BJ (cell line): ENCODE measurements at places on chromosomes 3 and 15. TPM values are rescaled to one million over a fixed set of nuclear protein-coding genes. Genes with fewer than 3 reads are reported as not detected.
A peak's percentile ranks its signal among the peaks of the same experiment; 100 is the strongest.

DNA sequence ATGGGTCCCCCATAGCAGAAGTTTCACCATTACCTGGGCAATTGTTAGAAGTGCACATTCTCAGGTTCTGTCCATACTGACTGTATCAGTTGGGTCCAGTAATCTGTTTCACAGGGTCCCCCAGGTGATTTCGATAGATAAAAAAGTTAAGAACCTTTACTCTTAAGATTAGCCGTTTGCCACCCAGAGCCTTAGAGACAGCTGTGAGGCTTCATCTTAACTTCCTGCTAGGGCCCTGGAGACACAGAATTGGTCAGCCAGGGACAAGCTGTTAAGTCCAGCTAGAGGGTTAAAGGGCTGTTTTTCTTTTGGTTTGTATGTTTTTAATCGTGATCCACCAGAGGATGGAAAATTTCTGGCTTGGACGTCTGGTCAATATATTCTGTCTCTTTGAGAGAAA is 6.7 kb downstream of the FAM162A start:
- no peak for DNase-seq

- DNase-seq: no peak
Measured at GRCh38 chr15:79292011-79292410, 9.5 kb downstream of the ANKRD34C start.

- peak; percentile 17 for DNase-seq
Measured at GRCh38 chr3:130014526-130014925, 40.0 kb downstream of the TRH start.

DNA sequence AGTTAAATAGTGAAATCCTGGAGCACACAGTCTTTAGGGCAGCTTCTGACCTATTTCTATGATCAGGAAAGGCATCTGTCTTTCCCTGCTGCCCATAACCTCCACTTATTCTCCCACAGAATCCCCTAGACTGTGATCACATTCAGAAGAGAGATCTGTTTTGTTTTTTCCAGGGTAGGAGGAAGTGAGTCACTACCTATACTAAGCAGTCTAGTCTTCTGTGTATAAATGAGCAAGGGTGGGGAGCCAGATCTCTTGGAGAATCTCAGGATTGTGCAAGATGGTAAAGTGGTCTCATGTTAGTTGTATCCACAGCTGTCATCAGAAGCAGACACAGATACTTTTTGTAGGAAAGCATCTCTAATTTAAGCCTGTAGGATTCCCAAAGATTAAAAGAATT is 11.8 kb upstream of the FBXO22 start:
- peak; percentile 61 for DNase-seq

DNA sequence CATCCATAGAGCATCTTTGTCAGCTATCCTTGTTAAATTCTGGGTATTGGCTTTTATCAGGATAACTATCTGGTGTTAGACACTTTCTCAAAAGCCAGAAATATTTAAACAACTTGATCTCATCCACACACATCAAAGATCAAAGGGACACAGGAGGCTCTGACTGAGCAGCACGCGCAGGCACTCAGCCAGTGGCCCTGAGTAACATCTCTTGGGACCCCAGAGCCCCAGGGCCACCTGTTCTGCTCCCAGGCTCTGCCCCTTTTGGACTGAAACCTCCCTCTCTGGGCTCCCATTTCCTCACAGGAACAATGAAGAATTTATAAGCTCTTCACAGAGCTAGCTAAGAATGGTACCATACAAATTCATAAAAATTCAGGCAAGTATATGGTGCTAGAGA is 16.1 kb downstream of the ATP10A start:
- no peak for DNase-seq

DNA sequence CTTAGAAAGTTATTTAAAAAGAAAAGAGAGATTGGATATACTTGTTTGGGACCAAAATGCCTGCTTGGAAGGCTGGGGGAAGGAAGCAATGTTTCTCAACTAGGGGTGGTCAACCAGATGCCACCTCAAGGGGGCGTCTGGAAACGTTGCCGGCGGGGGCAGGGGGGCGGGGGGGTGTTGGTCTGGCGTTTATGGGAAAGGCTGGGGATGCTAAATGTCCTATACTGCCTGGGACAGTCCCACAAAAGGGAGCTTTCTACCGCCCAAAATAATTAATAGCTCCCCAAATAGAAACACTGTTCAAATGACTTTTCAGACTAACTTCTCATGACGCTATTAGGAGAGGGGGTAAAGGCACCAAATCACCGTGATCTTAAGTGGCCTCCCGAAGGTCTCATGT is 2.2 kb downstream of the POLG start:
- DNase-seq: no peak

GRCh38 chr15:51579012-51579411 is 43.6 kb downstream of the DMXL2 start:
- no peak for DNase-seq

DNA sequence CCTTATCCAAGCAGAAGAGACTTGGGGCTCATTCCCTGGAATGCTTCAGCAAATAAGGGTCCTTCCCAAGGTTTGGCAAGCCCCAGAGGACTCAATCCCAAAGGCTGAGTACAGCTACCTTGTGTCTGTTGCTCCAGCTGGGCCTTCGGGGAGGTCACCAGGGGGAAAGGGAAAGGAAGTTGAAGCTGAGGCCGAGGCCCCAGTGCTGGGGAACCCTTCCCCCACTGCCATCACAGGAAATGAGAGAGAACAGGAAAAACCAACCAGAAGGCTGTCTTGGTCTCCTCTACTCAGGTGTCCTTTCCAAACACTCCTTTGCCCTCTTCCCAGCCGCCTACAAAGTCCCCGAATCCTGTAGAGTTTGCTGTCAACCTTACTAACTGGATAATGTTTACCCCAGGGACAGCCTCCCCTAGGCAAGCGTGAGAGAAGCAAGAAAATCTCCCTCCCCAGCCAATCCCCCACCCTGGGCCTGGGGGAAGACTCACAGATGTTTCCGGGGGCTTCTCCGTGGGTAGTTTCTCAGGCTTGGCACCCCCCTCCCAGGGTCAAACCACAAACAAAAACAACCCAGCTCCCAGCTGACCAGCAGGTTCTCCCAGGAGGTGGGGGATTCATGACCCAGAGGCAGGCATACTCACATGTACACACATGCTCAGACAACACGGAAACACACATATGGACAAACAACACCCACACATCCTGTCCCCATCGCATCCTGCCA is 5.5 kb downstream of the CSRNP1 start:
- no peak for DNase-seq

- no peak for DNase-seq
Measured at GRCh38 chr3:150602426-150603152, 532 bp upstream of the SELENOT start.

GRCh38 chr3:189324538-189325138 is 152.9 kb downstream of the TPRG1 start:
- DNase-seq: peak; percentile 36

- DNase-seq: no peak
Measured at GRCh38 chr3:37956723-37957538, 33.7 kb upstream of the VILL start.

DNA sequence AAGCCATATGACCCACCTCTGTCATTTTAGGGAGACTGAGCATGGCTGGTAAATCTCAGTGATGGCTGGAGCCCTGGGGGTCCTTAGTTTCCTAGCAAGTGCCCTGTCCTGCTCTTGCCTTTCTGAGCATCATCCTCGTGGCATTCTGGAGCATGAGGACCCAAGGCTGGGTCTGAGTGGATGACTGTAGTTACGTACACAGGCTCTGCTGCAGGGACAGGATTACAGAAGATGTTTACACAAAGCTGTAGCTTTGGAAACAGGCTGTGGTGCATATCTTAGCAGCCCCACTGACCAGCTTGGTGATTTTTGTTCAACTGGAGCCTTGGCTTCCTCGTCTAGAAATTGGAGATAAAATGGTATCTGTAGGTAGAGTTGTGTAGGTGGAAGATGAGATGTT is 272.9 kb upstream of the CTDSPL start:
- DNase-seq: no peak

GRCh38 chr15:49235446-49236124 is 65.5 kb downstream of the GALK2 start:
- peak; percentile 59 for DNase-seq

- DNase-seq: no peak
Measured at GRCh38 chr3:43257850-43258249, 28.5 kb upstream of the SNRK start.

DNA sequence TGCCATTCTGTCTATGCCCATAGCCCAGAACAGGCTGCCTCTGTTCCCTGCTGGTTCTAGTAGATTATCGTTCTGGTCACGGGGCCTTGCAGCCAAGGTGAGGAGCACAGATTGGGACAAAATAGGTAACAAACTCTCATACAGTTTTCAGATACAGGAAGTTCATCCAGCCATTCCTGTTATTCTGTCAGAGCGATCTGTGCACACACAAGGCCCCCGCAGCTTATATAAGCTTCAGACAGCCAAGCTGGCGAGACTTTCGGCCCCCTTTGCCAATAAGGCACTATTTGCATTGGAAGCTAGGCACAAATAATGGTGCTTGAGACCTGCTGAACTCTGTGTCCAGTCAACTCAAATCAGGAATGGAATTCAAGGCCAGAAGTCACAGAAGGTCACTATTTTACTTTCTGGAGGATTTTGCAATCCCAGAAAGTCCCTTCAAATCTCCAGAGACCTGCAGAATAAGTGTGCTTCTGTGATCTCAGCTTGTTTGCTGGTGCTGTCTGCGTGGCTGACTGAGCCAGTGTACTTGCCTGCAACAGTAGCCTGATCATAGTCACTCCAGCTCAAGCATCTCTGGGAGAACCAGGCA is 69.4 kb downstream of the BFSP2 start:
- no peak for DNase-seq

DNA sequence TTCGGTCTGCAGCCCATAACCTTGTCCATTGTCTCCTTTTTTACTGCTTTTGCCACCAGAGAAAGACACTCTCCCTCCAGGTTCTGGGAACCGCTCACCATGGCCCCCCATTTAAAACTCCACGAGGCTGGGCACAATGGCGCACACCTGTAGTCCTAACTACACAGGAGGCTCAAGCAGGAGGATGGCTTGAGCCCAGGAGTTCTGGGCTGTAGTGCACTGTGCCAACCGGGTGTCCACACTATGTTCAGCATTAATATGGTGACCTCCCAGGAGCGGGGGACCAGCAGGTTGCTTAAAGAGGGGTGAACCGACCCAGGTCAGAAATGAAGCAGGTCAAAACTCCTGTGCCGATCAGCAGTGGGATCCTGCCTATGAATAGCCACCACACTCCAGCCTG is 28.0 kb upstream of the IDH2 start:
- DNase-seq: no peak

DNA sequence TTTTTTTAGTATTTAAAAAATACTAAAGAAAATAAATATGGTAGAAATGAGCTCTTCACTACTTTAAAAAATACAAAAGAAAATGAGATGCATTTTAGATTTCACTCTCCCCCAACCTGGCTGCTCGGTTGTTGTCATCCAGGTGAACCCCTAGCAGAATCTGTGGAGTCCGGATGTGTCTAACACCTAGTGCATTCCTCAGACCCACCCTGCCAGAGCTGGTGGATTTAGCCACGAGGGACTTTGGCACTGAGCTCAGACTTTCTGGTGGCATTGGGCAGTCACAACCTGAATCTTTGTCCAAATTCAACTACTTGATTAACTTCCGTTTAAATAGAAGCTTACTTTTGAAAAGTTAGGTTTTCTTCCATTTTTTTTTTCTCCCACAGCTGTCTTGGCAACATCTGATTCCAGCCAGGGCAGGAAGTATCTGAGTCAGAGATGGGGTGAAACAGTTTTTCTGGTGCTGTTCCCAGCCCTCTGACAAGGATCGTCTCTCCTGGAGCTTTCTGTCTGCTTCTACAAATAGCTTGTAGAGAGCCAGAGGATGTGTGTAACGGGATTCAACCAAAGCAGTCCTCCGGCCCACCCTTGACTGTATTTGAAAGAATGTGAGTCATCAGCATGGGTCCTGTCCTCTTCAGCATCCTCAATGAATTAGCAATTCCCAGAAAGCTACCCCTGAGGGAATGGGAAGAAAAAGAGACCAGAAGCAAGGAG is 301.8 kb upstream of the MCTP2 start:
- DNase-seq: peak; percentile 41

GRCh38 chr3:10816019-10816862 is at the start of gene SLC6A11:
Gene SLC6A11 (plus strand): TSS chr3:10816228. CDS start chr3:10816266, 38 bp downstream.
- DNase-seq: no peak

DNA sequence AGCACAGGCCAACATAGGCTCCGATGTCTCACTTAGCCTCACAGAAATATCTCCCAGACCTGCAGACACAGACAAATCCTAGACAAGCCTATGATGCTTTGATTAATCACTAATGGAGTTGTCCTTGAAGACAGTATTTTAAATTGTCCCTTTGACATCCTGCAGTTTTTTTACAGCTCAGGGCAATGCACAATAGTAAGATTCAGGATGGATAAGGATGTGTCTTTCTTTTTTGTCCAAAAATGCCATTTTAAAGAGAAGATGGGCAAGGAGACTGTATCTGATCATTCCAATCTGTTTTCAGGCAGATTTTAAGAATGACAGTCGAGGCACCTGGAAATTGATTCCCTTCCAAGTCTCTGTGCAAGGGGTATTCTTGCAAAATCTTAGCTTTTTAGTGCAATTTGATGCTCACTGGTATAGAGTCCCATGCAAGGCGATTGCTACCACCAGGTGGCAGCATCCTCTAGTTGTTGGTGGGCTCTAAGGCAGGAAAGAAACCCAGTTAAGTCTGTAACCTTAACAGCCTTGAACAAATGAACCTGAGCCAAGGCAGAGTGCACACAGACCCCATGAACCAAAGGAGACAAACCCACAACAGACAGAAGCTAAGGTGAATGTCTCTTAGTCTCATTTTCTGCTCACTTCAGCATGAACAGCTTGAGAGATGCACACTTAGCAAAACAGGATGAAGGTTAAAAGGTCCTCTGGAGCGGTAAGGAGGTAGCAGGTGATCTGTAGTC is 51.2 kb upstream of the MINAR1 start:
- peak; percentile 9 for DNase-seq

DNA sequence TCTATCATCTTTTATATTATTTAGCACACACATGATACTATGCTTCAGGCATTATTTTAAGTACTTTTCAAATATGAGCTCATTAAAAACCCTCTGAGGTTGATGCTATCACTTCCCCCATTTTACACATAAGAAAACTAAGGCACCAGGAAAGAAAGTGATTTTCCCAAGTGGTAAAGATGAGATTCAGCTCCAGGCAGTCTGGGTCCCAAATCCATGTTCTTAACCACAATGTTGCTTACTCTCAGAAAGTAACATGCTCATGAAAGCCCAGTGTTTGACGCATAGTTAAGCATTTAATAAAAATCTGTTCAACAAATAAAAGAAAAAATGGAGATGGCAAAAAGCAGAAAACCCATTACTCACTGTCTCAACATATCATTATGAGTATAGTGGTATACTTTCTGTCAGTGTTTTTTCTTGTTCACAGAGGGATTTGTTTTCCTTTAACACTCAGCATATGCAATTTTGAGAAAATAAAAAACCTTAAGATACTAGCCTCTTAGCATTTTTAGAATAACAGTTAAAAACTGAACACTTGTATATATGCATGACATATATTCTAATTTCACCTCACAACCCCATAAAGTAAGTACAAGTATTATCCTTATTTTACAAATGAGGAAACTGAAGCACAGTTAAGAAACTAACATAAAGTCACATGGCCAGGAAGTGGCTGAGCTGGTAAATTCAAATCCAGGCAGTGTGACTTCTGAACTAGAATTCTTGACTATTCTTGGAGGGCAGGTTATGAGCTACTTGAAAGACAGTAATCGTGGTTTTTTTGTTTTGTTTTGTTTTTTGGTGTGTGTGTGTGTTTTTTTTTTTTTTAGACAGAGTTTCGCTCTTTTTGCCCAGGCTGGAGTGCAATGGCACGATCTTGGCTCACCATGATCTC is 10.4 kb downstream of the PEAK1 start:
- DNase-seq: no peak

The CAPN3 gene
- polyA plus RNA-seq: 5.3 and 6.6 TPM in 2 replicates

The DGKG gene
- not detected in 2 replicates for polyA plus RNA-seq

The UACA gene
- polyA plus RNA-seq: 143 and 162 TPM in 2 replicates

The CD86 gene
- polyA plus RNA-seq: not detected in 2 replicates

The AADAC gene
- not detected in 2 replicates for polyA plus RNA-seq

The NR1I2 gene
- polyA plus RNA-seq: not detected in 2 replicates

The GATA2 gene
- polyA plus RNA-seq: 8.3 and 13.4 TPM in 2 replicates

The CCDC32 gene
- polyA plus RNA-seq: 14.1 and 14.8 TPM in 2 replicates

The ADAMTS17 gene
- not detected in 2 replicates for polyA plus RNA-seq
